ENCODE measurements at places on chromosomes 12 and 14. TPM values are rescaled to one million over a fixed set of nuclear protein-coding genes. Genes with fewer than 3 reads are reported as not detected.

The GPX2 gene
- not detected for total RNA-seq

- no peaks in the 10 kb centered on the region for H3K27me3 ChIP-seq
- no peaks in the 10 kb centered on the region for H3K36me3 ChIP-seq
- peak; percentile 22 for DNase-seq
- no peak overlapping the region for H3K4me3 ChIP-seq
- no peak overlapping the region for H3K27ac ChIP-seq
Observed at GRCh38 chr14:63752449-63753169, 24.7 kb upstream of the SGPP1 start.

GRCh38 chr14:64478634-64479250 lies 13.4 kb downstream of the AKAP5 start:
- no peaks in the 10 kb centered on the region for H3K36me3 ChIP-seq
- no peak overlapping the region for H3K27ac ChIP-seq
- no peaks in the 10 kb centered on the region for H3K27me3 ChIP-seq
- peaks cover 36% of the 10 kb centered on the region for H3K4me1 ChIP-seq
- H3K4me3 ChIP-seq, result no peak overlapping the region
- no peak for DNase-seq

DNA sequence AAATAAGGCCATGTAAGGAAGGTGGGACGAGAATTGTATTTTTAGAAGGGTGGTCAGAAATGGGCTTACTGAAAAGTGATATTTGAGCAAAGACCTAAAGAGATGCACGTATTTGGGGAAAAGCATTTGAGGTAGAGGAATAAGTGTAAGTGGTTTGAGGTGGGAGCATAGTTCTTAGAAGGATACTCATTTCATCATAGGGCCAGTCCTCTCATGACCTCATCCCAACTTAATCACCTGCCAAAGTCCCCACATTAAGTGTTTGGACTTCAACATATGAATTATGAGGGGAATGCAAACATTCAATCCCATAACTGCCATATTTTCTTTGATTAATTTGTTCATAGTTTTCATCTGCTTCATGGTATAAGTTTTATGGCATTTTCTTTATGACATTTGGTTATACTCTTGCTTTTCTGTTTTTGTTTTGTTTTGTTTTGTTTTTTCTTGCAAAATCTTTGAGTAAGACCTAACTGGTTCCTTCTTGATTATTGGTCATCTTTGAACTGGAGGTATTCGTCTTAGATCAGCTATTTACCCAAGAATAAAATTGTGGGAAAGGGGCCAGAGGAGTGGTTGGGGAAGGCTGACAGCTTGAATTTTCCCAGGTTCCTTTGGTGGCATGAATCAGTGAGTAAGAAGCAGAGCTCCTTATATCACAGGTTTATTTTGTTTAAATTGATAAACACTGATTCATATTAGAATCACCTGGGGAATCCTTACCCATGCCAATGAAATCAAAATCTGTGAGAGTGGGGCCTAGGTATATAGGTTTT lies 24.2 kb downstream of the GNPNAT1 start:
- peaks cover 22% of the 10 kb centered on the region for H3K4me1 ChIP-seq
- no peak overlapping the region for H3K27ac ChIP-seq
- H3K36me3 ChIP-seq, result peaks cover 36% of the 10 kb centered on the region
- H3K27me3 ChIP-seq, result no peaks in the 10 kb centered on the region

DNA sequence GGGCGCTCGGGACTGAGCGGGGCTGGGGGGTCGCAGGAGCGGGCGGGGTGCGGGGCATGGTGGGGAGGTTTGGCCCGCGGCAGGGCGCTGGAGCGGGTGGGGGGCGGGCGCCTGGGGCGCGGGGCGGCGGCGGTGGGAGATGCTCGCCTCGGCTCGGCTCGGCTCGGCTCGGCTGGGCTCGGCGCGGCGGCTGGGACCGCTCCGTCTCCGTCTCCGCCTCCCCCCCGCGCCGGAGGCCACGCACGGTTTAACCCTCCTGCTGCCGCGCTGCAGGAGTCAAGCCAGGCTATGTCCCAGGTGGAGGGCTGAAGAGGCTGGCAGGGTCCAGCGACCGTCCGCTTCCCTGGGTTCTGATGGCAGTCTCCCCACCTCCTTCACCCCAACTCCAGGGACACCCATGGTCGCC lies at the start of gene PIANP:
Gene PIANP (minus strand): TSS at position 170 of the 406 bp plus-strand sequence. CDS start 2,754 bp downstream, outside the sequence.
- H3K27ac ChIP-seq, result no peak within 1 kb of the TSS
- H3K27me3 ChIP-seq, result peaks cover 50% of the 10 kb centered on the region
- H3K36me3 ChIP-seq, result no peaks in the 10 kb centered on the region

All from activated CD4-positive, alpha-beta memory T cell treated with anti-CD3 and anti-CD28 coated beads for 36 hours (primary cell).